ENCODE measurements at places on chromosomes 2 and 18.

DNA sequence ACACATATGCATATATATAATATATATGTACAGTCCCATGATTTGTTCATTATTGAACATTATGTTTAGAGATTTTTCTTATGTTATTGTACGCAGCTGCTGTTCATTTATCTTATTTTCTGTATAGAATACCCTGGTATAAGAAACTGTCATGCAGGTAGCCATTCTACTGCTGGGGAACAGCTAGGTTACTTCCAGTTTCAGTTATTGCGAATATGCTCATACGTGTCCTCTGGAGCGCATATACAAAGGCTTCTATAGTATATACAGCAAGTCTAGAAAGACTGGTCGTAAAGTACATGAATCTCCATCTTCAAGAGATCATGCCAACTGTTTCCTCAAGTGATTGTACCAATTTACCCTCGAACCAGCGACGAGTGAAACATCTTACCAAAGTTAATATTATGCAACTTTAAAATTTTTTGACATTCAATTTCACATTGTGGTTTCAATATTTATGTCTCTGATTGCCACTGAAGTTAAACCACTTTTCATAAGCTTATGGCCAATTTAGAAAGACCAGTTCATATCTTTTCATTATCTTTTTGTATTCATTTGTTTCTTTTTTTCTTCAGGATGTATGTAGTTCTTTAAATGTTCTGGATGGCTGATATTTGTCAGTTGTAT, 53.5 kb downstream of the RDH14 start:
- DNase-seq: no peak

GRCh38 chr2:175627405-175627804, 374.7 kb downstream of the LNPK start:
- no peak for DNase-seq

GRCh38 chr18:2529154-2529553, 42.2 kb downstream of the METTL4 start:
- no peak for DNase-seq

- no peak for DNase-seq
These were observed 31.1 kb upstream of the STK39 start for GRCh38 chr2:168278424-168278888.

DNA sequence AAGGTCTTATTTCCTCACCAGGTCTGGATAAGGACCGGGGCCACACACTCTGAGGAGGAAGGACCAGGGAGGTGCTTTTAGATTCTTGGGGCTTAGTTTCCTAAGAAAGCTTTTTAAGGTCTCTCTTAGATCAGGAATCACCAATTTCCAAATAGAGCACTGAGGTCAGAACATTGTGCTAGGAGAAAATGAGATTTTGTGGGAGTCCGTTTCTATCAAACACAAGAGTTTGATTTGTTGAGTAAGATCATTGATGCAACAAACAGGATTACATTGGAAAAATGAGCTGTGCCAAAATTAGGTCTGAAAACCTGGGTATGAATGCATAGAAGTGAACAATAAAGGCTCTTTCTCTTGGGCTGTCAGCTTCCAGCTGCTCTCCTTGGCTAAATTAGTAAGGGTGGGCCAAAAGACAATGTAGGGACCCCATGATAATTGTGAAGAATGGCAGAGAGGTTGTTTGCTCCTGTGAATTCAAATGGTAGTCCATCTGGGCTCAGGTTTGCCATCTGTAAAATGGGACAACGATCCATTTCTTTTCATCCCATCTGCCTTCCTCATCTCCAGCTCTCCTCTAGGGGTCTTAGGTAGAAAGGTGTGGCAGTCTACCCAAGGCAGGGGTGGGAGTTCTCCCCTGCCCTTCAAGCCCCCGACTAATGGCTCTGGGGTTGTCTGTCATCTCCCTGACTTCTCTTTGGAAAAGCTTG, 20.0 kb downstream of the IGFBP2 start:
- DNase-seq: no peak
